ENCODE measurements at places on chromosomes 12 and 14.
A peak's percentile ranks its signal among the peaks of the same experiment; 100 is the strongest.

DNA sequence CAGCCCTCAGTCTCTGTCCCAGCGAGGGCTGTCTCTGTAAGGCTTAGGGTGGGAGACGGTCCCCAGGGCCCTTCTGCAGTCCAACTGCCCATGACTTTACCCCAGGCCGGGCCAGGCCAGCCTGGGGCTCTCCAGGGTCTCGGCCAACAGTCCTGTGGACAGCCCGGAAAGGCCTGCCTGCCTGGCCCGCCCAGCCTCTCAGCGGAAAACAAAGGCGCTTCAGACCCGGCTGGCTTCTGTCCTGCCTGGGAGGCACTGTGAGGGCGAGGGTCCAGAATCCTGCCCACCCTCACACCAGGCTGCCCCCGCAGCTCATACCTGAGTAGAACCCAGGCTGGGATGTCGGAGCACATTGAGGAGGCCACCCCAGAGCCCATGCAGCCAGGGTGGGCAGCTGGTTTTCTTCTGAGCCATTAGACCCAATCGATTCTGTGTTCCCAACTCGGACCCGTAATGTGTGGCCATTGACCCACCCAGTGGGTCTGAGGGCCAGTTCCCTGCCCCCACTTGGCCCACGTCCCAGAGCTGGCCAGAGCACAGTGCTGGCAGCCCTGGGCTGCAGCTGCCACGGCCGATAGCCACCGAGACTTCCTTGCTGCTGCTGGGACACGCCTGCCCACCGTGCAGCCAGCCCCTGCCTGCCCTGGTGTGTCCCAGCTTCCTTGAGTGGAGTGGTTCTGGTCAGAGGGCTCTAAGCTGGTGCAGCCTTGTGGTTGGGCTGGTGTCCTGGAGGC lies 1.6 kb downstream of the CRIP2 start:
- no peak for DNase-seq

- DNase-seq = no peak
Measured at GRCh38 chr12:578748-579419, 84.4 kb downstream of the NINJ2 start.

DNA sequence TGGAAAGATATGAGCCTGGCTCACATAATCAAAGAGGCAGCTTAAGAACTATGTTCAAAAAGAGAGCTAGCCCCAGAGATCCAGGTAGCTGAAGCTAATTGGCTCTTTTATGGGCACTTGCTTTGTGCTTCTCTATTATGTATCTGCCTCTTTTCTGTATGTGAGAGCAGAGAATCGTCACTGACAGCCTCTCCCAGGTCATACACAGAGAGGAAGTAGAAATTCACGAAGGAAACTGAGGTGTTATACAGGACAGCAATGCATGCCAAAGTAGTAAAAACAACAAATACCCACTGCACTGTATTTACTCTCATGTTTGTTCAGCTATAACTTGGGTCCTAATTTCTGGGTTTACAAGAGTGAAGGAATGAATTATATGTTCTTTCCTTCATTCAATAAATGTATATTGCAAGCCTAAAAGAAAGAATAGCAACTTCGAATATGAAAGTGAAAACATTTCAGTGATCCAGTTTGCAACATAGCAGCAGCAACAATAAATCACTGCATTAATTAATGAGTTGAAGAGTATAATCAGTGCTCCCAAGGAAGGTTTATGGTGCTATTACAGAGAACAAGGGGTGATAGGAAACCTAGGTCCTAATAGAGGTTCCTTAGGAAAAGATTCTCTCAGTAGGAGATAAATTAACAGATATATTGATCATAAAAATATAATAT lies 47.1 kb upstream of the ATXN7L3B start:
- DNase-seq = no peak

- DNase-seq = peak; percentile 83
Measured at GRCh38 chr14:50396631-50397389, at the start of gene CDKL1. Gene CDKL1, minus strand, starts transcription at chr14:50396881. Its CDS starts 1,013 bp downstream, at chr14:50395868.

- no peak for DNase-seq
Measured at GRCh38 chr12:7732993-7733392, 14.2 kb downstream of the CLEC4C start.

DNA sequence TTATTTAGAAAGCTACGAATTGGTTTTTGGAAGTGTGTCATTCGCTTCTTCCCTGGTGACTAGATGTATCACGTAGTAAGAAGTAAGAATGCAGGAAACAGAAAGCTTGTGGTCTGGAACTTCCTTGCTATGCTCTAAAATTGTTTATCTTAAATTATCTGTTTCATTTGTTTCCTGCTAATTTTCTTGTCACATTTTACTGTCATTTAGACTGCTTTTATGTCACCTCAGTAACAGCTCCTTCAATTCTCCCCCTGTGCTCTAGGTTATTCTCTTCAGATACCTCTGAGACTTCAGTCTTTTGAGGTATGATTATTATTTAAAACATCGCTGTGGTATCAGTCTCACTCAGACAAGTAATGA lies 699 bp upstream of the CD69 start:
- DNase-seq = no peak

DNA sequence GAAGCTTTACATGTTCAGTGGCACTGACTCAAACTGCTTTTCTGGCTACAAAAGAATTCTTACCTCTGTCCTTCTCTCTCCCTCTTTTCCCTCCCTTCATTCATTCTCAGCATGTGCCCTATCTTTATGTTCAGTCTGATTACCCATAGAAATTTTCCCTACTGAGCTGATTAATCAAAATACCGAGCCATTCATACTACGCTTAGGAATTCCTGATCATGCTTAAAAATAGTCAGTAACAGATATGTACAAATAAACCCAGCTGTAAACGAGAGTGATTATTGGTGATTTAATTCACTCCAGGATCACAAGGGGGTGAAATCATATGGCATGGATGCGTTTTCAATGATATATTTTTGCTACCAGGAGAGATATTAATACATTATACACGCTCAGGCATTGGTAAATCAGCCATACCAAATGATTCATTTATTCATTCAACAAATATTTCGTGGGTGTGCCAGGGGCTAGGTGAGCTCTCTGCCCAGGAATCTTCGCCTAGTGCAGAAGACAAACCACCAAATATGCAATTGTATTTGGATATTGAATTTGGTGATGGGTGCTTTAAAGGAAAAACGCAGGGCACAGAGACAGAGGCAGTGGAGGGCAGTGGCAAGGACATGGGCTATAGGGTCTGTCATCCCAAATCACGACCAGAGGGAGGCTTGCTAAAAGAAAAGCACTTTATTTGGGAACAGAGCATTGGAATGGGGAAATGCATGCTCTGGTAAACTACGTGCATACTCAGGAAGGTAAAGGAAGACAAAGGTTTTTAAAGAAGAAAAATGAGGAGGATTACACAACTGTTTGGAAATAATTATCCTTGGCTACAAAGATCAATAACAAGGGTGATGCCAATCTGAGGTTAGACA lies 13.9 kb upstream of the VRK1 start:
- DNase-seq = no peak

GRCh38 chr12:38370311-38370710 lies 53.7 kb downstream of the ALG10B start:
- no peak for DNase-seq

DNA sequence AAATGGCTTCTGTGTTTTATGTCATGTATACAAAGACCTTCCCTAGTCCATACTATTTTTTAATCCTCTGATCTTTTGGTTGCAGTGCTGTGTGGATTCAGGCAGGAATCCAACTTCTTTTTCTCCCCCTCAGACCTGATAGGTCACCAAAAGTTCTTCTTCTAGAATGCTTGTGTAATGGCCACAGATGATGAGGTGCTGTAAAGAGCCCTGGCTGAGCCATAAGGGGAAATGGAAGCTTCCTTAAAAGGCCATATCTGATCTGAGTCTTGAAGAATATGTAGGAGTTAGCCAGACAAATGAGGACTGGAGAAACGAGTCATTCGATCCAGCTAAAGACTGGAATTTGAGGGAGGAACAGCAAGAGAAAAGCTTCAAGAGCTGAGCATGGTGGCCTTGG lies 353.9 kb downstream of the PCNX1 start:
- DNase-seq = no peak

GRCh38 chr14:95420060-95420459 lies 96.4 kb downstream of the SYNE3 start:
- no peak for DNase-seq

GRCh38 chr12:897386-897785 lies 52.1 kb downstream of the RAD52 start:
- no peak for DNase-seq

GRCh38 chr14:102588821-102589220 lies 3.6 kb upstream of the RCOR1 start:
- DNase-seq = no peak

DNA sequence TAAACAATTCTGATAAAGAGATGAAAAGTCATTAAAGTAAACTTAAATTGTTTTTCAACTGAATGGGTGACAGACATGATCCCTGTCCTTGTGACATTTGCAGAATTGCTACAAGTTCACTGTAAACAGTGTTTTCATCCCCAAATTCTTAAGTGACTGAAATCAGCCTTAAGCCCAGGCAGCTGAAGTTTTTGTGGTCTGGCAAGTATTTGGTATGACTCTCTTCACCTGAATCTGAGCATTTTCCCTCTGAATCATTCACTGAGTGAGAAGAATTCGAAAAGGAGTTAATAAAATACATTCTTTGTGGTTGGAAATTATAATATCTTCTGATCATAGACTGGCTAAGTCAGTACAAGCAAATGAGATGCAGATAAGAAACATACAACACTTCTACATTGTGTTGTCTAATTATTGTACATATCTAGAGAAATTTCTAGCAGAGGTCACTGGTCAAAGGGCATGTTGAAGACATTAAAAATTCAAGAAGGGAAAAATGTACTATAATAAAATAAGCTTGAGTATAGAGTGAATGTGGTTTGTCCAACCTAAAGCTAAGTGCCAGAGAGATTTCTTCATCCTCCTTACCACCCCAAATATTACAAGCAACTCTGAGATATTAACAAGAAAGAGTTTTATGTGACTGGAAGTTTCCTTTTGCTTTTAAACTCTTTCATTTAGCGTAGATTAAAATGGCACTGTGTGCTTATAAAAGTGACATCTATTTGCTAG lies 177.8 kb upstream of the DIO2 start:
- DNase-seq = no peak

- DNase-seq = no peak
Measured at GRCh38 chr12:121980191-121980891, 41.3 kb upstream of the BCL7A start.

DNA sequence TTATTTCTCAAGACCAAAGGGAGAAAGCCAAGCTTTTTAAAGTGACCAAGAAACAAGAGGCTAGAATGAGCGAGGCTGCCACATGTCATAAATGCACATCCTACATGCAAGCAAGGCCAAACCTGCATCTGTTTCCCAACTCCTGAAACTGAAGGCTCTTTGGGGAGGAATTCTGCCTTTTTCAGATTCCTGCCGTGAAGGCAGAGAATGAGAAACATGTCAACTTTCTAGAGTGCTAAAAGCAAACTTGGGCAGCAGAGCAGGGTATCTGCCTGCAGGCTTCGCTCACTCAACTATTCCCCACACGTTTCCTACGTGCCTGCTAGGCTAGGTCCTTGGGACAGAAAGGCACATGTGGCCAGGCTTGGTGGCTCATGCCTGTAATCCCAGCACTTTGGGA lies 15.2 kb downstream of the DPF3 start:
- DNase-seq = no peak

- DNase-seq = peak; percentile 29
Measured at GRCh38 chr14:60515511-60516289, 6.8 kb downstream of the SIX6 start.

GRCh38 chr12:102498471-102498870 lies 18.1 kb upstream of the IGF1 start:
- DNase-seq = no peak

DNA sequence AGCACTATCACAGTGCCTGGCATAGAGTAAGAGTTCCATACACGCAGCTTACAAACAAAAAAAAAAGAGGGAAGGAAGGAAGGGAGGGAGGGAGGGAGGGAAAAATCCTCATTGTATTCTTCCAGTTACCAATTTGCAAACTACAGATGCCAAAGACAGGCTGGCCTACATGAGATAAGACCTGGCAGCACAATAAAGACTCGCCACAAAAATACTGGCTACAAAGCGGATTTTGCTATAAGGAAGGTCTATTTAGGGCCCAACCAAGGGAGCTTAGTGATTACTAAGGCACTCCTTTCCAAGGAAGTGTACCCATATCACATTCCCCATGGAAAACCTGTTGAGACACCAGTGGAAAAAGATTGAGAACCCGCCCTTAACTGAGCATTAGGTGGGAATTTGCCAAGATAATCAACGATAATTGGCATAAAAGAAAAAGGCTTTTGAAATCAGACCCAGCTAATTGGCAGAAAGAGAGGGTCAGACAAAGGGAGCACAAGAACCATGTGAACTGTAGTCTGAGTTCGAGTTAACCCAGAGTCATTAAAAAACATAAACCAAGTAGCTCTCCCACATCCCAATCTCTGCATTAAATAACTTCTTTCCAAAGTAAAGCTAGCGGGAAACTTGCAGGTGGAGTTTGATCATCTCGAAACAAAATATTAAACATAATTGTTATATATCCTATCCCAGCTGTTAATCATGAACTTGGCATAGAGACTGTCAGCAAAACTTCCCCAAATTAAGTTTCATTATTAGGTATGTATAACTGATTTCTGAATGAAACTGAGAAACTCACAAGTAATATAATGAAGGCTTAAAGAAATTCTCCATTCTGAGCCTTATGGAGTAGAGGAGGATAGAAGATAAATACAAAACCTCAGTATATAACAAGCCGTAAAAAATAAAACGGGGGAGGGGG lies 50.1 kb downstream of the PHLDA1 start:
- no peak for DNase-seq

DNA sequence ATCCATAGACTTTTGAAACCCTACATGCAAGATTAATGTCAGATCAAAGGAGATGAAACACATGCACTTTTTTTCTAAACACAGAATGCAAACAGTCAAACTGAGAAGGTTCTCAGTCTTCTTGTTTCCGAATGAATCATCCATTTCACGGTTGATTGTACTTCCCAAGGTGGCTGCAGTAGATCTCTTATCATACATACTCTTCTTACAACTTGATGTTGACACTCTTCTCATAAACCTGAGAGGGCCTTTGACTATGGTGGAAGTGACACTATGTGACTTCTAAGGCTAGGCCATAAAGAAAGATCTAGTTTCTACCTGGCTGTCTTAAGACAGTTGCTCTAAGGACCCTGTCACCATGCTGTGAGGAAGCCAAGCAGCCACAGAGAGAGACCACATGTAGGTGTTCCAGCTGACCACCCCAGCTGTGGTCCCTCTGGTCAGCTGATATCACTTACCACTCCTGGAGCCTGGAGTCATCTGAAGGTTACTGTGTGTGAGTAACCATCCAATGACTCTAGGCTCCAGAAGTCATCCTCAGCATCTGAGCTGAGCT lies 67.2 kb upstream of the HMGA2 start:
- no peak for DNase-seq

GRCh38 chr14:69491193-69491592 lies 6.7 kb downstream of the PLEKHD1 start:
- DNase-seq = no peak

- DNase-seq = no peak
Measured at GRCh38 chr14:104289507-104289906, 151.1 kb downstream of the KIF26A start.

GRCh38 chr12:76445462-76445861 lies 97.2 kb upstream of the BBS10 start:
- DNase-seq = no peak

- DNase-seq = no peak
Measured at GRCh38 chr14:68853749-68854148, 60.9 kb upstream of the ZFP36L1 start.

GRCh38 chr12:2813214-2814185 lies 1.0 kb downstream of the ITFG2 start:
- peak; percentile 68 for DNase-seq

Measured in iPS-NIHi11 (cell line).